NCI-H2081 (cell line): ENCODE measurements at places on chromosomes 16 and 17.

DNA sequence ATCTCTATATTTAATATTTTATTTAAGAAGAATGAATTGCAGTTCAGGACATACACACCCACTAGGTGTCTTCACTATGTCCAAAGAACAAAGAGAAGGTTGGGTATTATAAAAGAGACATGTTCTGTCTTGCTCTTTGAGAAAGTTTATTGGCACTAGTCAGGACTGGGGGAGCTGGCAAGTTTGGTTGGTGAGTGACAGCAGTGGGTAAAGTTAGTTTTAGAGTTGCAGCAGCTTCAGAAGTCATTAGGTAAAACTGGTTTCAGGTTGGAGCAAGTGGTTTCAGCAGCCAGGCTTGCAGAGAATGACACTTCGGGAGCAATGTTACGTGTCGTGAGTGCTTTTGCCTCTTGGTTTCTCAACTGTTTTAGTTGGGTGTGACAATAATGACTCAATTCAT is 142.2 kb upstream of the HS3ST3A1 start:
- DNase-seq, result no peak

DNA sequence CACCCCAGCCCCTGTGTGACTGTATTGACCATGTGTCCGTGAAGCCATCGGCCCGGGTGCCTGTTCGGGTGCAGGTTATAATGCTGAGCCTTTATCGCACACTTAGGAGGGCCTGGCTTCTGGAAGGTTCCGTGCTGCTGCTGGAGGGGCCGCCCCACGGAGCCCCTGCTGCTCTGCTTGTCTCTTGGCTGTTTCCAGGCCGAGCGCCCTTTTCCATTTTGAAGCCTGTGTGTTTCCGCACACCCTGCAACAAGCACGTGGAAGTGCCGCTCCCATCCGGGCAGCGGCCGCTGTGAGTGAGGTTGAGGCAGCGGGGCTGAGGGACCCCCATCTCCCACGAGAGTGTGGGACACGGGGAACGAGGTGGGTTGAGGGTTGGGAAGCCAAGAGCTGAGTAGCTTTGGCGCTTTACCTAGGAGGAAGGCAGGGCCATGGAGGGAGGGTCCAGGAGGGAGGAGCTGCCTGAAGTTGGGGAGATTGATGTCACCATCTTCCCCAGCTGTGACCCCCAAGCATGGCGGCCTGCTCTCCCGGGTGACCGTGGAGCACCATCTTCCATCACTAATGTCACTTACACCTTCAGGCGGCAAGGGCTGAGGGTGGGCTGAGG is 200.1 kb upstream of the GSE1 start:
- no peak for DNase-seq

GRCh38 chr16:14284371-14284770 is 213.3 kb downstream of the MRTFB start:
- DNase-seq, result no peak

- DNase-seq, result no peak
These were observed 4.4 kb downstream of the TMEM204 start for GRCh38 chr16:1537763-1538289.

GRCh38 chr16:89805136-89805905 is 11.1 kb downstream of the FANCA start:
- no peak for DNase-seq

DNA sequence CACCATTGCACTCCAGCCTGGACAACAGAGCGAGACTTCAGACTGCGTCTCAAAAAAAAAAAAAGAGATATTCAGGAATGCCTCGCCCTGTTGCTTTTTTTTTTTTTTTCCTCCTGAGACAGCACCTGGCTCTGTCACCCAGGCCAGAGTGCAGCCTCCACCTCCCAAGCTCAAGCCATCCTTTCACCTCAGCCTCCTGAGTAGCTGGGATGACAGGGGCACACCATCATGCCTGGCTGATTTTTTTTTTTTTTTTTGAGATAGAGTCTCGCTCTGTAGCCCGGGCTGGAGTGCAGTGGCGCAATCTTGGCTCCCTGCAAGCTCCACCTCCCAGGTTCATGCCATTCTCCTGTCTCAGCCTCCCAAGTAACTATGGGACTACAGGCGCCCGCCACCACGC is 8.0 kb downstream of the PHAF1 start:
- no peak for DNase-seq

DNA sequence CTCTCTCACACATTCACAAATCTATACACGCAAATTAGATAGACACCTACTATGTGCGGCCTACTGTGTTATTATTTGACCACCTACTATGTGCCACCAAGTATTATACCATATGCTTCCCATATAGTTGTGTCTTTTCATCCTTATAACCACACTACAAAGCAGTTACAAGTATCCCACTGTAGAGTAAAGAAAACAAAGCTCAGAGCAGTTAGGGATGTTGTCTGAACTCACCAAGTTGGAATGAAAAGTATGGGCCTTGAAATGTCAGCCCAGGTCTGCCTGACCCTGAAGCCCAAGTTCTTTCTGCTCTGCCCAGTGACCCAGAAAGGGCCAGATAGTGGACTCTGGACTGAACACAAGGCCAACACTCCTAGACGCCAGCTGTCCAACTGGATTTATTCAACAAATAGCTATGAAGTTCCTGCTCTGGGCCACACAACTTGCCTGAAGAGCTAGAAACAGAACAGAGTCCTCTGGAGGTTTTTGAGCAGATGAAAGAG is 8.5 kb downstream of the KRT37 start:
- DNase-seq, result no peak

DNA sequence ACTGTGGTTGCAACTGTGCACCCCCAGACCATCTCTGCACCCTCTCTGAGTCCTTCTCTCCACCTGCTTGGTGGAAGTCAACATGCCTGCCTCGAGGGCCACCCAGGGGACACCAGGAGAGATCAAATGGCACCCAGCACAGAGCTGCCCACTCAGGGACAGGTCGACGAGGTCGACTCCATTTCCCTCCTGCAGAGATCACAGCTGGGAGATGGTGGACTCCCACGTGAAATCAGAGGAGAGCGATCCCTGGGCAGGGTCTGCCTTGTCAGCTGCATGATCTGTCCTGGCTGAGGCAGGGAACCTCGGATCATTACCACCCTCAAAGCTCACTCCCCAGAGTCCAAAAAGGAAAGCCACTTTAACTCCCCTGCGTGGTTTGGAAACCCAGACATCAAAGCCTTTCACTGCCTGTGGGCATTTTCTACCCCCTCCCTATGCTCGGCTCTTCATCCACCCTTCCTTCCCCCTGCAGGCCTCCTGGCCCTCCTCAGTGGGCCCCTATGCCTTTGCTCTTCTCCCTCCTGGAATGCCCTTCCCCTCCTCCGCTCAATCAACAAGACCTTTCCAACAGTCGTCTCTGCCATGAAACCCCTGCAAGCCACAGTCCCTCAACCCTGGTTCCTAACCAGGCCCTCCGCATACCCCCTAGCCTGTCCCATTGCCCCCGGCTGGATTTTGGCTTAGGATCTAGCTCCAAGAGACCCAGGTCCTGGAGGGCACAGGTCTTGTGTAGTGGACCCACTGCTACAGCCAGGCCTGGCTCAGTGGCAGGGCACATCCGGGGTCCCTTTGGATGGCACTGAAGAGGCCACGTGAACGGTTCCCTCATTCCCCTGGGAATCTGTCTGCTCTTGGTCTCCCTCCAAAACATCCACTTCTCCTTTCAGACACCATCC is 103.8 kb upstream of the RPL38 start:
- DNase-seq, result no peak

GRCh38 chr17:5131146-5131715 is 15.4 kb downstream of the USP6 start:
- DNase-seq, result no peak

DNA sequence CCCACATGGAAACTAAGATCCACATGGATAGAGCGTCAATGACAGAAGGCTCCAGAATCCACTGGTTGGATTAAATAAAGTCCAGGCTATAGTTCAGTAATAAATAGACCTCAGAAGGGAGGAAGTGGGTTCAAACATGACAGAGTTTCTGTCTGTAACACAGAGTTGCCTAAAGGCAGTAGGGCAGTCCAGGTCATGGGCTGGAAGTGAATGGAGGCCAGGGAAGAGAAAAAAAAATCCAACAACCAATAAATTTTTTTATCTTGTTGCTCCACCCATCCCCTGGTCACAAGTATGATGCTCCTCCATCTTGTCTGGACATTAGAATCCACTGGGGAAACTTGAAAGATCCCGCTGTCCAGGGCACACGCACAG is 92.4 kb downstream of the RGS9 start:
- no peak for DNase-seq

DNA sequence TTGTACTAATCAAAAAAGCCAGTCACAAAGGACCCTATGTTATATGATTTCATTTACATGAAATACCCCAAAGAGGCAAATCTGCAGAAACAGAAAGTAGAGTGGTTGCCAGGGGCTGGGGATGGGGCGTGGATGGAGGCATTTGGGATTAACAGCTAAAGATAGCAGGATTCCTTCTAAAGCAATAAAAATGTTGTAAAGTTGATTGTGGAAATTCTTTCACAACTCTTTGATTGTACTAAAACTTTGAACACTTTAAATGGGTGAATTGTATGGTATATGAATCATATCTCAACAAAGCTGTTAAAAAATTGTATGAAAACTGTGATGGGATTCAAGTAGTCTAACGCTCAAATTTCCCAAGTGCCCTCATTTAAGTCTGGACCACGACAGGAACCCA is 630.8 kb downstream of the MAF start:
- no peak for DNase-seq

- DNase-seq, result no peak
These were observed 5.1 kb downstream of the ARMC5 start for GRCh38 chr16:31464348-31464769.
